ENCODE measurements at places on chromosomes 5 and 9.

GRCh38 chr9:105282870-105283621 is 38.6 kb downstream of the SLC44A1 start:
- no peak for DNase-seq

DNA sequence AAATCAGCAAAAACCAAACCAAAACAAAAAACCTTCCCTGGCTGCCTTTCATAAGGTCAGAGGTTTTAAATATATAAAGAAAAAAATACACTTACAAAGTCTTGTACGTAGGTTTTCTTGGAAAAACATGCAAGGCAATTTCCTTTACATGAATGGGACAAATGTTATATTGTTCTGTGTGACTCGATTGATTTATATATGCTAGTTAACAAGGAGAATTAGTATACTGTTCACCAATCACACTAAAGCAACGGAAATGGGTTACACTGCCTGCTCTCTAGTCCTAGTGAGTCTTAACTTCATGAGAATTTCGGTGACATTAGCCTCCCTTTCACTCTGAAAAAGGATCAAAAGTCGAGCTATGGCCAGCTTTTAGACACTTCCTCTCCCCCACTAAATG is 5.5 kb downstream of the GDF9 start:
- DNase-seq = no peak

DNA sequence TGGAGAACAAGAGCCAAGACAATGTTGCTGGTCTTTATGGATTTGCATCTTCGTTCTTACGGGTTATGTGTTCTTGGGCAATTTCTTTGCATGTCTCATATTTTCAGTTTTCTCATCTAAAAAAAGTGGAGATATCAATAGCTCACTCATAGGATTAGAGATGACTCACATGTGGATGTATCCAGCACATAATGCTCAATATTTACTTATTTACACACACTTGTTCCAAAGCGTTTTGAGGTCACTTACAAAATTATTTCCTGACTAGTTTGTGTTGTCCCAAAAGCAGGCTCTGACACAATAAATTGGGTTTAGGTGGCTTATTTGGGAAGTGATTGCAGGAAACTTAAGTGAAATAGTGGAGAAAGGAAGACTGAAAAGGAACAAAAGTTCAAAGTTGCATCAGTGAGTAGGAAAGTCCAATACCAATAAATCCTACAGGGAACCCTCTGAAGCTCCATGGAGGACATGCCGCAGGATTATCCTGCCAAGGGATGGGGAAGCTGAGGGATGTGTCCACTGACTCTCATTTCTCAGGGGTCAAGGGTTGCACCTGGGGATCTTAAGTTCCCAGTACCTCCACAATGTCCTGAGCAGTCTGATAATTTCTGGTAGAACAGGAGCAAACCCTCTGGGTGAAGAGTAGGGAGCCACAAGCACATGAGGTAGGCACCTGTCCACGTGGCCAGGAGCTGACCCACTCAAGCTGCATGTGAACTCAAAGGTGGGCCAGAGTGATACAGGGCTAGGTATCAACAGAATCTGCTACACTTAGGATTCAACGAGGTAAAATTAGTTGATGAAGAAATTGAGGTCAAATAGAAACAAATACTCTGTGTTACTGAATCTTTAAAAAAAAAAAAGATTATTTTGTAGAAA is 37.4 kb upstream of the SLC44A1 start:
- DNase-seq = no peak

DNA sequence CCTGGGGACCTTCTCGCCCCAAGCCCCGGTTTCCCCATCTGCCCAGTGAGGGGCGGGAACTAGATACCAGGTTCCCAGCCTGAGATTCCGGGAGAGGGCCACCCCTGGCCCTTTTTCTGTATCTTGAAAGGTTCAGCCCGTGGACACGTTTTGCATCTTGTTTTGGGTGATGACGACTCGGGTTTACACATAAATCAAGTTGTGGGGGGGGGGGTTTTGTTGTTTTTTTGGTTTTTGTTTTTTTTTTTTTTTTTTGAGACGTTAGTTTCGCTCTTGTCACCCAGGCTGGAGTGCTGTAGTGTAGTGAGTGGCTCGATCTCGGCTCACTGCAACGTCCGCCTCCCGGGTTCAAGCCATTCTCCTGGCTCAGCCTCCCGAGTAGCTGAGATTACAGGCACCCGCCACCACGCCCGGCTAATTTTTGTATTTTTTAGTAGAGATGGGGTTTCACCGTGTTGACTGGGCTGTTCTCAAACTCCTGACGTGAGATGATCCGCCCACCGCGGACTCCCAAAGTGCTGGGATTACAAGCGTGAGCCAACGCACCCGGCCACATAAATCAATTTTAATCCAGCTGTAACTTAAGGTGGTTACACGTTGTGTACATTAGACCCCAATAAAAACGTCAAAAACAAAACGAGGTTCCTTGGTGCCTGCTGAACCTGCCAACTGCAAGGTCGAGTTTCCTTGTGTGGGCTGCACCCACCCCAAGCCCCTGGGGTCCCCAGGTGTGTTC is 1.1 kb upstream of the BRD3 start:
- no peak for DNase-seq

DNA sequence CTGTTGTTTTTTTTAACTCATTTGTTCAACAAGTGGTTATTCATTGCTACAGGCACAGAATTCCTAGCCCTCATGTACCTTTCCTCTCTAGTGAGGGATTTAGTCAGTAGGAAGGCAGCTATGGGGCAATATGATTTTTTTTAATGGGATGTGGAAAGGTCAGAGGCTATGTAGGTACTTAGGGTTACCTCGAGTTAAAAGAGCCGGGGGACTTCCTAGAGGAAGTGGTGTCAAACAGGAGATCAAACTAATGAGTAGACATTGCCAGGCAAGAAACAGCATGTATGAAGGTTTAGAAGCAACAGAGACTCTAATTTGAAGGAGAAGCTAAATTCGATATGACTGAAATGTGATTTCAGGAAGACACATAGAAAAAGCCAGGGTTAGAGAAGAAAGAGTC is 50.7 kb downstream of the ITGA2 start:
- no peak for DNase-seq

- DNase-seq = no peak
Observed at GRCh38 chr5:9428272-9428671, 117.6 kb downstream of the SEMA5A start.

DNA sequence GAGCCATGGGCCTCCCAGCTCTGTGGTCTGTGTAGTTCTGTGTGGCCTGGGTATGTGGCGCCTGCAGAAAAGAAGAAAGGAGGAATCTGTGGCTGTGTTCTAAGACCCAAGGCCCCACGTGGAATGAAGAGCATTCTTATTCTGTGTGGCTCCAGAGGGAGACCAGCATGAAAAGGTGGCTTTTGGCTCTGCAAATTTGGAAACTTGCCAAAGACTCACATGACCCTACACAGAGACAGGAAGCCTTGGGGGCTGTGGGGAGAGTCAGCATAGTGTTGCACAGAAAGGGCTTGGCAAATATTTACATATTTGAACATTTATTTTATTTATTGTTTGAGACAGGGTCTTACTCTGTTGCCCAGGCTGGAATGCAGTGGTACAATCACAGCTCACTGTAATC is 193.3 kb downstream of the TMEM38B start:
- DNase-seq = no peak

- no peak for DNase-seq
Observed at GRCh38 chr9:133874060-133874657, 118.0 kb downstream of the VAV2 start.

- DNase-seq = no peak
Observed at GRCh38 chr9:115456515-115456914, 338.6 kb upstream of the TNC start.

- DNase-seq = no peak
Observed at GRCh38 chr5:13985731-13986418, 41.4 kb upstream of the DNAH5 start.

GRCh38 chr9:85114799-85115198 is 445.3 kb downstream of the NTRK2 start:
- no peak for DNase-seq

- DNase-seq = no peak
Observed at GRCh38 chr5:91955610-91956009, 572.5 kb upstream of the ARRDC3 start.

DNA sequence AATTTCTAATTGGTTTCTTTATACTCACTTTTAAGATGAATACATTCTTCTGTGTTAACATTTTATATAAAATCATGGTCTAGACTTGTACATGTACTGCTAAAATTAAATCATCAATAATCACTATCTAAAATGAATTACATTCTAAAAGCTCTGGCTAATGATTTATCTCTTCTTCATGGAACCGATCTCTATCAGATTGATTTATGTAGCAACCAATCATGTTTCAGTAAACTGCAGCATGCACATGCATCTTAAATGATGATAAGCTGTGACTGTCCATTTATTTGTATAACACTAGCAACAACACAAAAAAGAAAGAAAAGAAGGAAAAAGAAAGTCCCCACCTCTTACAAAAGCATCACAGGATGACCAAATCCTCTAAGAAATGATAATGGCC is 669.2 kb downstream of the NR2F1-AS1 start:
- DNase-seq = no peak

DNA sequence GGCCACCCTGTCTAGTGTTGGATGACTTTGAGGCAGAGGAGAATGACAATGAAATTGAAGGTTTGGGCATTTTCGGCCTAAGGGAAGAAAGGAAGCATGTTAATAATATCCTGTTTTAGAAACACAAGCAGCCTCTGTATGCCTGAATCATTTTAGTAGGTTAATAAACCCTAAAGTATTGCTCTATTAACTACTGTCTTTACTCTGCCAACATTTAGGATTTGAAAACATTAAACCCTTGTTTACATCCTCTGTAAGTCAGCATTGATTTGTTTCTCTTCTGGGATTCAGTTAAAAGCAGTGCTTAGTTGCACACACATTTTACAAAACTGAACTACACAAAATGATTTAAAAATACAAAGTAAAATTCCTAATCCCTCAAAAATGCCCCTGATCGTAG is 358.9 kb downstream of the ARRDC3 start:
- DNase-seq = no peak

GRCh38 chr9:112761912-112762655 is 11.5 kb downstream of the SNX30 start:
- DNase-seq = no peak

DNA sequence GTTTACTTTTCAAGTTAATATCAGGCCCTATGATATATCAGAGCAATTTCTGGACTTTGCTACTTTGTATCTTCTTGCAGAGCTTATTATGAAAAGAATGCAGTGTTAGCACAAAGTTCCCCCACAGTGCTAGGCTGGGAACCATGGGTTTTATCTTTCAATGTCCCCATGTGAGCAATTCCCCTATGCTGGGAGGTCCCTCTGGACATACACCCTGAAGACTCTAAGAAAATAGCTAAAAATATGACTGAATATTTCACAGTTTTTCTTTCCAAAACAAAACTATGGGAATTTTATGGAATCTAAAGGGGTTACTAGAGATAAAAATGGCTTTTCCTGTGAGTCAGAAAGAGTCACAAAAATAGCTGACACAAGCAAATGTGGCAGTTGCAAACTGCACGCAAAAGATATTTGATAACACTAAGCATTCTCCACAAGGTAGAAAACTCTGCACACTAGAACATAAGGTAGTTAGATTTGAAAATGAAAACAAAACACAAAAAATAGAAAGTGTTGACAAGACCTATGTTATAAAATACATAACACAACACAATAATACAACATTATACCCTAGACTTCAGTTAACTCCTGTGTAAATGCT is 487.5 kb upstream of the GRIN3A start:
- no peak for DNase-seq

- no peak for DNase-seq
Observed at GRCh38 chr5:152990649-152991048, 499.8 kb upstream of the GRIA1 start.

GRCh38 chr9:127919253-127919815 is 2.5 kb upstream of the ST6GALNAC4 start:
- peak; percentile 66 for DNase-seq

DNA sequence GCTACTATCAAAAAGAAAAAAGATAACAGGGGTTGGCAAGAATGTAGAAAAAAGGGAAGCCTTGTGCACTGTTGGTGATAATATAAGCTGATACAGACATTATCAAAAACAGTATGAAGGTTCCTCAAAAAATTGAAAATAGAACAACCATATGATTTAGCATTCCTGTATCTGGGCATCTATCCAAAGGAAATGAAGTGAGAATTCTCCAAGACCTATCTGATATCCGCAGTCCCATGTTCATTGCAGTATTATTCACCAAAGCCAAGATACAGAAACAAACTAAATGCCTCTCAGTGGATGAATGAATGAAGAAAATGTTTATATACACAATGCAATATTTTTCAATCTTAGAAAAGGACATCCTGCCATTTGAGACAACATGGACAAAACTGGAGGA is 1943.3 kb downstream of the MAT2B start:
- no peak for DNase-seq

DNA sequence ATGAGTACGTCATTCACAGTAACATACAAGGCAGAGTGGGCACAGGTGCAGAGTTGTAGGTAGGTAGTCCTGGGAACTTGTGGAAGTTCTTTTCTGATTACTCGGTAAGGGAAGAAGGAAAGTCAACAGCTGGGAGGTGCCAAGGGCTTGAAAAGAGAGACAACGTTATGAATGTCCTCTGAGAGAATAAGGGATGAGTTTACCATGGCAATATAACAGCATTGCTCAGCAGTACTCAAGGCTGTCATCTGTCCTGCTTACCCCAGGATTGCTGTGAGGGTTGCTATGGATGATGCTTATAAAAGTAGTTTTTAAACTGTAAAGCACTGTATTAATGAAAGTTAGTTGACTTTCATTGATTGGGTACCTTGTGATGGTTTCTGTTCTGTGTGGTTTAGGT is 369.1 kb upstream of the SGCD start:
- no peak for DNase-seq

GRCh38 chr5:134113363-134113889 is 1.1 kb upstream of the TCF7 start:
- DNase-seq = no peak

- DNase-seq = no peak
Observed at GRCh38 chr5:73218552-73219171, 45.7 kb downstream of the TMEM174 start.

DNA sequence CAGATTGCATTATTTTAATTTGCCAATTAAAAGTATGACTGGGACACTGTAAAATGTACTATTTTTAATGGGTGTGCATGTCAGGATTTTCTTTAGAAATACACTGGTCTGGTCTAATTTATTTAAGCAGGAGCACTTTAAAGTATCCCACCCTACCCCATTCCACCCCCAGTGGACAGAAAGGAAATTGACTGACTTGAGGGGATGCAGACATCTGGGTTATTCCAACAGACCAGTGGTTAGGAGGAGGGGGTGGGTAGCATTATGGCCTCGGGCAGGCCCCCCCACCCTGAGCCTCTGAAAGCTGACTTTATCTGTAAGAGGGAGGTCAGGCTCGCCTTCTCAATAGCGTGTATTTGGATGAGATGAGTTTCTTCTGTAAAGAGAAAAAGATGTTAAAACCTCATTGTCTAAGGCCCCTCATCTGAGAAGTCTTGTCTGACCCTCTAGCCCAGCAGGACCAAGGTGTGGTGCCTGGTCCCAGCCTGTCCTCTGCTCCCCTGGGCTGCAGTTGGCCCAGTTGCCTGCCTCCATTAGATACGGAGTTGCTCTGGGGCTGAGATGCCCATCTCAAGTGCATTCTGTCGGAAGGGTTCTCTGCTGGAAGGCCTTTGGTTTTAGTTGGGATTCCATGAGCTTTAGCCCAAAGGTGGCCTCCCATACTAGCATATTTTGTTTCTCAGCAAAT is 4.4 kb downstream of the HNRNPAB start:
- DNase-seq = no peak
